Mesothelial cell of epicardium (in vitro differentiated cells): ENCODE measurements at places on chromosomes 2 and 18.

DNA sequence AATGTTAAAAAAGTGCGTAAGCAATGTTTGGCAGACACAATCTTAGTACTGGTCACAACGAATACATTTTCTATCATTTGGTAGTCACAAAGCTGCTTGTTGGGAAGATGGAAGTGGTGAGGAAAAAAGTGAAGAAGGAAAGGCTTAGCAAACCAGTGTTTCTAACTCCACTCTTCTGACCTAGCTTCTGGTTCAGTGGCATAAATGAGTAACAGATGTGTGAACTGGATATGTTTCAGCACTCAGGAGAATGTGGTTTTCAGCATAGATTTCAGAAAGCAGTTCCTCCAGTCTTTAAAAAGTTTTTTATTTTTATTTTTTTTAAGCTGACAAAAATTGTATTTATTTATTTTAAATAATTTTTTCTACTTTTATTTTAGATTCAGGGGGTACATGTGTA, 357.1 kb downstream of the CPS1 start:
- DNase-seq = no peak

DNA sequence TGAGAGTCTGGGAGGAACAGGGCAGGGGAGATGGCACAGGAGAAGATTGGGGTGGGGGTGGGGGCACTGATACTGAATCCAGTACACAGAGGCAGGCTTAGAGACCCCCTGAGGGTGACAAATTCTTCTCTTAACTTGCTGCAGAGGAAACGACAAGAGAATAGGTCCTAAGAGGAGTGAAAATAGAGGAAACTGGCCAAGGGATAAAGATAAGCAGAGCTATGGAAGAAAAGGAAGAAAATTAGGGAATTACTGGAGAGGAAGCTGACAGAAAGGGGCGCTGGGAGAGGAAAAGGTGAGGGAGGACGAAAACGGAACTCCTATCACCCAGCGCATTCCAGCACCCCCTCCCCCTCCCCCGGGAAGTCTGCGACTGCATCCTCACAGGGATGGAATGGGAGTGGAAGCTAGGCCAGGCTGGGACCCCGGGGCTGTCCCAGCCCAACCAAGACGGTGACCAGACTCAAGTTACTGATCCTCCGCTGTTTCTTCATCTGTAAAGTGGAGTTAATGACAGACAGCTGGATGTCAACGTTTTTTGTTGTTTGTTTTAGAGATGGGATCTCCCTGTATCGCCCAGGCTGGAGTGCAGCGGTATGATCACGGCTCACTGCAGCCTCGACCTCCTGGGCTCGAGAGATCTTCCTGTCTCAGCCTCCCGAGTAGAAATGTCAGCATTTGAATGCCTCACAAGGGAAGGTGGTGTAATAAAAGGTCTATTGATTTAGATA, 2.6 kb upstream of the EMX1 start:
- no peak for DNase-seq

GRCh38 chr2:37599688-37600525, 71.5 kb downstream of the CDC42EP3 start:
- DNase-seq = no peak

DNA sequence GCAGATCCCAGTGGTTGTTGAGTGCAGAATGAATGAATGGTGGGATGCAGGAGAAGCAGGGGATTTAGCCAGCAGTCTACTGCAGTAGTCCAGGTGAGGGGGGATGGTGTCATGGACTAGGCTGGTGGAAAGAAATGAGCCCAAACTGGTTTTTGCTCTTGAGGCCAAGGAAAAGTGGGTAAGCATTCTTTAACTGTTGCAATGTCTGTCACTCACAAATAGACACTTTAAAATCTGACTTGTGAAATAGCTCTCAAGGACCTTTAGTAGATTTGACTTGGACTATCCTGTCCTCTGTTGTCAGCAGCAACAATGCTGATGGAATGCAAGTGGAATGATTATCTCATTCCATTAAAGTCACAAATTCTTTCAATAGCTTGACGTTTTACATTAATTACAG, 37.5 kb upstream of the STK17B start:
- no peak for DNase-seq
